ENCODE measurements at places on chromosomes 5 and 9.

DNA sequence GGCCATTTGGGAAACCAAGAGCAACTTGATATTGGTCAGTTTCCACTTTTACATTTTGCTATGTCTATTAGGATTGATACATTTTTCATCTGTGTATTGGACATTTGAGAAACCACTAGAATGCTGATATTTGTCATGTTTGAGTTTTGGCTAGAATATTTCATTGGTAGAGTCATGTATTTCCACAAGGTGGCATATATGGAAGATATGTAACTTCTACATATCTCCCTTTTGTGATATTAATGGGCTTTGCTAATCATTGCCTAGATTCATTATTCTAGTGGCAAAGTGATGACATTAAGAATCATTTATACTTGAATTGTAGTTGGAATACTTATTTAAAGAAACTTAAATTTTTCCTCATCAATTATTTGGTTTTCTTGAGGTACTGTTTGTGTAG is 692.9 kb upstream of the EDIL3 start:
- no peak for DNase-seq

DNA sequence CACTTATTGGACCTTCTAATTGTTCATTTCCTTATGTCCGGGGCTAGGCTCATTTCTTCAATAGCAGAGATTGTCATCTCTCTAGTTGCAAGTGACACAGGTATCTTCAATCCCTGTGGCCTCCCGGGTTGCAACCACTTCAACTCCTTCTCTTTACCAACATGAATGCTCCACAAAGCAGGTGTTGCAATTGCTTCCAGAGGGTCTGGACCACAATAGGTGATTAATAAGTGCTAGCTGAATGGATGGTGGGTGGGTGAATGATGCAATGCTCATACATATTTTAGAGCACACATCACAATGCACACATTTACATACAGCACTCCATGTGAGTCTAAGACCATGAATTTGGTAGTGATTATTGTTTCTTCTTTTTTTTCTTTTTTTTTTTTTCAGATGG is 2.6 kb downstream of the CEMIP2 start:
- no peak for DNase-seq

DNA sequence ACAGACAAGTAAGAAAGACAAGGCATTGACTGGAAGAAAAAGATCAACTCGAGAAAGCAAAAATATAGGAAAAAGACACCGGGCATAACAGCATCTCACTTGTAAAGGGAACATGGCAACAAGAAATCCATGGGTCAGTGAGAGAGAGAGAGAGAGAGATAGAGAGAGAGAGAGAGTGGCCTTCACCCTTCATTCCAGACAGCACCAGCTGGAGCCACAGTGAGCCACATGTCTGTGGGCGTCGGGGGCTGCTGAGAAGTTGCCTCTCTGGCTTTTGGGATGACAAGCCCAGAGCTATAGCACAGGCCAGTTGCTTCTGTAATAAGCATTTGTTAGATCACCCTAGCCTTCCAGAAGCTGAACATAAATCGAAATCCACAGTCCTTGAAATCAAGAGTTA is 20.3 kb upstream of the ENC1 start:
- DNase-seq = no peak

DNA sequence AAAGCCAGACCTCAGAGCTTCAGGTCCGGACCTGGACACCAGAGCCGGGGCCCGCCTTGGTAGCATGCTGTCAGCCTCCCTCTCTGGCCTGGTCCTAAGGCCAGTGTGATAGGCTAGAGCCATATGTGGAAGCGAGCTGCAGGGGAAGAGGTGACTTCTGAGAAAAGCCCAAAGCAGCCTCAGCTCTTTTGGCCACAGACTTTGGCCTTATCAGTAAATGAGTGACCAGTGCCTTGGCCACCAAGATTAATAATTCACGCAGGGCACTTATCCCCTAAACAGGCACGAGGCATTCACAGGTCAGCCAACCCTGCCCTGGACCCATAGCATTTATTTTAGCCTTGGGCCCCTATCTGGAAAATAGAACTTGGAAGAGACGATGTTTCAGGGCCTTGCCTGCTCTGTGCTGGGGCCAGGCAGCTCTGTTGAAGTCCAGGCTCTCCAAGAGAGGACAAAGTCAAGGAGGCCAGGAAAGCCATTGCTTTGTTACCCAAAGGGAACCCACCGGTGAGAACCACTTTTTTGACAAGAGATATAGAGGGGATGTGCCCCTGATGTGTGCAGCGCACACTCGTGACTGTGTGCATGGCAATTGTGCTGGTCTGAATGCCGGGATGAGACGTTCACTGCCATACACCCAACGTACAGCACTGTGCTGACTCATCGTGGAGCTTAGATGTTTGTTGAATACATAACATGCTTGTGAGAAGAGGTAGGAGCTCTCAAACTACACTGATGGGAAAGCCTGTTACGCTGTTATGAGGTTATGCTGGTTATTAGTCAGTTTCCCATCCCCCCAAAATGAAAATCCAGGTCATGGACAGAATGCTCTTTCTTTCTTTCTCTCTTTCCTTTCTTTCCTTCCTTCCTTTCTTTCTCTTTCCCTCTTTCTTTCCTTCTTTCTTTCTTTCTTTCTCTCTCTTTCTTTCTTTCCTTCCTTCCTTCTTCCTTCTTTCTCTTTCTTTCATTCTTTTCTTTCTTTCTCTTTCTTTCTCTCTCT is 5.0 kb upstream of the SLC34A1 start:
- no peak for DNase-seq

- no peak for DNase-seq
Observed at GRCh38 chr5:109701792-109702191, 12.1 kb downstream of the MAN2A1 start.

DNA sequence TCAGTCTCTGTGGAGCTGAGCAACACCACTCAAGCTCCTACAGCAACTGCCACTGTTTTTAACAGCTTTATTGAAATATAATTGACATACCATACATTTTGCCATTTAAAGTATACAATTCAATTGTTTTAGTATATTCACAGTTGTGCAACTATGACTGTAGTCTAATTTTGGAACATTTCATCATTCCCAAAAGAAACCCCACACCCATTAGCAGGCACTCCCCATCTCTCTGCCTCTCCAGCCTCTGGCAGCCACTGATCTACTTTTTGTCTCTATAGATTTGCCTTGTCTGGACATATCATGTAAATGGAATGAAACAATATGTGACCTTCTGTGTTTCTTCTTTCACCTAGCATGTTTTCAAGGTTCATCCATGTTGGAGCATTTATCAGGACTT is 43.5 kb downstream of the RUSC2 start:
- DNase-seq = no peak

All from NCI-H1417 treated with DMSO at 0.1 percent for 48 hours (cell line).